Testis (tissue), 5 donors: ENCODE measurements at places on chromosomes 5 and 9. TPM values are rescaled to one million over a fixed set of nuclear protein-coding genes. Genes with fewer than 3 reads are reported as not detected.

The PCDHA9 gene
- total RNA-seq: 2.3 TPM

DNA sequence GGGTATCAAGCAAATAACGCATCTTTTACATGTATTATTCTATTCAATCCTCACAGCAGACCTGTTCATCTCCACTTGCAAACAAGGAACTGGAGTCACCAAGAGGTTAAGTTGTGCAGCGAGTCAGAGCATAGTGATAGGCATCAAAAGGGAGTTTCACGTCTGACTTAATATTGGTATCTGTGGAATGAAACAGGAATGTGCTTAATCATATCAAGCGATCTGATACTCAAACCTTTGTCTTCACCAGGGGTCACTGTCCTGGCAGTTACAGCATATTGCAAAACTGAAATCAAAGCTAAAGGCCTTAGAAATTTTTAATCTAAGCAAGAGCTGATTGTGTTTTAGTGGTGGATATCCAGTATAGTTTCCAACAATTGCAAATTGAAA lies 271.6 kb downstream of the PLK2 start:
- no peak for DNase-seq

DNA sequence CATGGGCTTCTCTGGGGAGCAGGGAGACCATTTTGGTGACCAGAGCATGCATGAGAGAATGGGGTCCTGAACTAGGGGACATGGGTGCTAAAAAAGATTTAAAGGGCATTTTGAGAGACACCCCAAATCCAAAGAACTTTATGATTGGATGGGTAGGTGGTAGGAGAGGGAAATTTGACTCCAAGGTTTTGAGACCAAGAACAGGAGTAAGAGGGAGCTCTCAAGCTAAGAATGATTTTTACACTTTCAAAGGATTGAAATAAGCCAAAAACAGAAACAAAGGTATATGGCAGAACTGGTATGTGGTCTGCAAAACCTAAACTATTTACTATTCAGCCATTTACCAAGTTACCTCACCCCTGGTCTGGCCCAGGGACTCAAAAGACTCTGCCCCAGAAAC lies 318.2 kb upstream of the CLINT1 start:
- DNase-seq: no peak

The PRLR gene
- 2.2 TPM for total RNA-seq

GRCh38 chr5:68444048-68444447 lies 228.5 kb downstream of the PIK3R1 start:
- DNase-seq: no peak

- DNase-seq: peak; percentile 91
Observed at GRCh38 chr5:149581192-149581861, at the start of gene ARHGEF37. ARHGEF37 (plus strand) TSS chr5:149581498; CDS start chr5:149597770, 16,272 bp downstream.
